Astrocyte of the cerebellum (primary cell): ENCODE measurements at places on chromosomes 7 and 10.

DNA sequence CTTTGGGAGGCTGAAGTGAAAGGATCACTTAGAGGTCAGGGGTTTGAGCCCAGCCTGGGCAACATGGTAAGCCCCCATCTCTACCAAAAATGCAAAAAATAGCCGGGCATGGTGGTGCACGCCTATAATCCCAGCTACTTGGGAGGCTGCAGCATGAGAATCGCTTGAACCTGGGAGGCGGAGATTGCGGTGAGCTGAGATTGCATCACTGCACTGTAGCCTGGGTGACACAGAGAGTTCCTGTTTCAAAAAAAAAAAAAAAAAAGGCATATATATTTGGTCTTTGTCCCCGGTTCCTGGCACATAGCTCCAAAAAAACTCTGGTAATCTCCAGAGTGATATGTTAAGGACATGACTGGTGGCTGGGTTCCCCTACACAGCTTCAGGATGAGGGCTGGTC, 147.3 kb downstream of the SEC23IP start:
- no peak for DNase-seq

DNA sequence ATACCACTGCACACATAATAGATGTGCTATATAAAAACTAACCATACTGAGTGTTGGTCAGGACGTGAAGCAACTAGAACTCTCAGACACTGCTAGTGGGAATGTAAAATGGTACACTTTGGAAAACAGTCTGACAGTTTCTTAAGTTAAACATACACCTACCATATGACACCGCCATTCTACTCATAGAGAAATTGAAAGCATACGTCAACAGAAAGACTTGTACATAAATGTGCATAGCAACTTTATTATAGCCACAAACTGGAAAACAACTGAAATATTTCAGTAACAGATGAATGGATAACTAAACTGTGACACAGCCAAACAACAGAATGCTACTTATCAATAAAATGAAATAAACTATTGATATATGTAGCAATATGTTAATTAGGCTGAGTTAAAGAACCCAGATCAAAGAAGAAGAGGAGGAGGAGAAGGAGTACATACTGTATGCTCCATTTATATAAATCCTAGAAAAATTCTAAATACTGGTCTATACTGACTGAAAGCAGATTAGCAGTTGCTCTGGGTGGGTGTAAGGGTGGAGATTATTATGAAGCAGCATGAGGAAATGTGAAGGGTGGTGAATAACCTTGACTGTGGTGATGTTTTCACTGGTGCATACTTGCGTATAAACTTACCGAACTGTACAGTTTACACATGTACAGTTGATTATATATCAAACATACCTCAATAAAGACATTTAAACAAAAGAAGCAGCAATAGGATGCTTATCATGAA, 48.6 kb downstream of the ARHGAP21 start:
- DNase-seq, result no peak

DNA sequence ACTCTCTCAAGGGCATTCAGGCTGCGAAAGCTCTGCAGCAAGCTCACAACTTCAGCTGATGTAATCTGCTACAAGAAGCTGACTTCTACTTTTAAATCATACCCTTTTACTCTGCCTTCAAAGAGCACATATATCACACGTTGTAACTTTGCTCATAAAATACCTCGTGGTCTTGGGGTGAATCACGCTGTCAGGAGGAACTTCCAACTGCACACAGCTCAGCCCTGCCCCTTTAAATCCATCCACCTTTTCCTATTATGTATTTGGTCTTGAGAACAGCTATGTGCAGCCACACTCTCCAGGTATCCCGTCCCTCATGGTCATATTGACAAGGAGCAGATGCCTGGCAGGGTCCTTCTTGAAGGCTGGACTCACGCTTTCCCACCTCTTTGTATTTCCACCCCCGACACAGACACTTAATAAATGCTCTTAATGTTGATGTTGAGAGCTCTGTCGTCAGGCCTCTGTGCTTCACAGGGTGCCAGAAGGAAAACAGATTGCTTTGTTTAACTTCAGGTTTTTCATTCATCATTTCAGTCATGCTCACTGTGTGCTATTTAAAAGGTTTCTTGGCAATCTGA, 47.6 kb downstream of the ICA1 start:
- DNase-seq, result no peak

DNA sequence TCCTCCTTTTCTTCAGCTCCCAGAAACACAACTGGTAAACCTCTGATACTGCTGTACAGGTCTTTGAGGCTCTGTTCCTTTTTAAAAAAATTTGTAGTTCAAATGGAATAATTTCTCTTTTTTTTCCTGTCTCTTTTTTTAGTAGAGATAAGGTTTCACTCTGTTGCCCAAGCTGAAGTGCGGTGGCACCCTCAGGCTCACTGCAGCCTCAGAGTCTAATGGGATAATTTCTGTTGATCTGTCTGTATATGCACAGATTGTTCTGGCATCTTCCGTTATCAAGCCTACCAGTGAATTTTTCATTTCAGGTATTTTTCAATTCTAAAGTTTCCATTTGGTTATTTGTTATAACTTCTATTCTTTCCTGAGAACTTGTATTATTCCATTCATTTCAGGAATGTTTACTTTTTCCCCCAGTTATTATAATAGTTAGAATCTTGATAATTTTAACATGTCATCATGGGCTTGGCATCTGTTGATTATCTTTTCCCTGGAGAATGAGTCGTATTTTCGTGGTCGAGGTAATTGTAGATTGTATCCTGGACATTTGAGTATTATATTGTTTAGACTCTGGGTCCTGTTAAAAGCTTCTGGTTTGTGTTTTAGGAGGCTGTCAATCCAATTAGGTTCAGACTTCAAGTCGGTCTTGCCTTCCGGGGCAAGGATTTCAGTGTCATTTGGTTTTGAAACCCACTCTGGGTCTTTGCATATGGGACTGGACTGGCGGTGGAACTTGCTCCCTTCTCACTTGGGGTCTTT, 24.5 kb downstream of the CRCP start:
- DNase-seq, result no peak

- no peak for DNase-seq
These were observed 342.0 kb upstream of the PODXL start for GRCh38 chr7:131898418-131898817.

- no peak for DNase-seq
These were observed 230.9 kb downstream of the CAMK1D start for GRCh38 chr10:12579954-12580858.

GRCh38 chr7:57305192-57305748, 144.7 kb upstream of the ZNF716 start:
- no peak for DNase-seq
